ENCODE measurements at places on chromosomes 11 and 22.

DNA sequence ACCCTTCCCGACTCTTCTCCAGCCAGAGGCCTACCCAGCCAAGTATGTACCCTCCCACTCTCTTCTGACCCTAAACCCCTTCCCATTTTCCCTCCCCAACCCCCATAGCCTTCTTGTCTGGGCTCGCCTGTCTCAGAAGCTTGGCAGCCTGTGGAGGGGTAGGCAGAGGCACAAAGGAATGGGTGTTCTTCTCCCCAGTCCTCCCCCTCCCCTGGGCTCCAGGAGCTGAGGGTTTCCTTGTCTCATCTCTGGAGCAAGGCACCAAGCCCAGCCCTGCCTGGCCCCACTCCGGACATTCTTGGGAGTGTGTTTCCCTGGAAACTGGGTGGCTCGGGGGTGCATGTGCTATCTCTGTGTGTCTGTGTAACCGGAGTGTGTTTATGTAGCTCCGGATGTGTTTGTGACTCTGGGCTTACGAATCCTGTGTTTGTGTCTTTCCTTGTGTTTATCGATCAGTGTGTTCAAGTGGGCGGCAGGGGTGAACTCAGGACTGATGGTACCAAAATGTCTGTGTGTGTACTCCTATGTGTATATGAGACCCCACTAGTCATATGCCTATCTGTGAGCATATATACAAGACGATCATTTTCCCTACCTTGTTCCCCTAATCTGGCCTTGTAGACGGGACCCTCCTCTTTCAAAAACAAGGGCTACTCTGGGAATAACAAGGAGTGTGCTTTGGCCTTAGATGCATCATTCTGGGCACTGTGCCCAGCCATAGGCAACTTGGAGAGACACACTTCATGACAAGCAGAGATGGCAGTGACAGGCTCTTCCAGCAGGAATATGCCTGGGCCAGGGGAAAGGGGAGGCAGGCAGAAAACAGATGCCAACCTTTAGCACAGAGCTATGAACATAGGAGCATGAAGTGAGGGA, 10.9 kb downstream of the PHLDB1 start:
- DNase-seq, result no peak

- DNase-seq, result no peak
Observed at GRCh38 chr11:37558619-37559210, 960.7 kb upstream of the RAG2 start.

DNA sequence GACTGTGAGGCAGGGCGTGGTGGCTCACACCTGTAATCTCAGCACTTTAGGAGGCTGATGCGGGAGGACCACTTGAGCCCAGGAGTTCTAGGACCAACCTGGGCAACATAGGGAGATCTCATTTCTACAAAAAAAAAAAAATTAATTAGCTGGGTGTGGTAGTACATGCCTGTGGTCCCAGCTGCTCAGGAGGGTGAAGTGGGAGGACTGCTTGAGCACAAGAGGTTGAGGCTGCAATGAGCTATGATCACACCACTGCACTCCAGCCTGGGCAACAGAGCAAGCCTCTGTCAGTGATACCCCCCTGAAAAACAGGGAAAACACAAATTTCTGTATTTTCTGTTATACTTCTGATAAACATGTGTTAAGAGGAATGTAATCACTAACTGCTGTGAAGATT, 57.8 kb upstream of the ARHGAP32 start:
- no peak for DNase-seq

GRCh38 chr11:119092880-119093842, 8.5 kb downstream of the HMBS start:
- DNase-seq, result no peak

DNA sequence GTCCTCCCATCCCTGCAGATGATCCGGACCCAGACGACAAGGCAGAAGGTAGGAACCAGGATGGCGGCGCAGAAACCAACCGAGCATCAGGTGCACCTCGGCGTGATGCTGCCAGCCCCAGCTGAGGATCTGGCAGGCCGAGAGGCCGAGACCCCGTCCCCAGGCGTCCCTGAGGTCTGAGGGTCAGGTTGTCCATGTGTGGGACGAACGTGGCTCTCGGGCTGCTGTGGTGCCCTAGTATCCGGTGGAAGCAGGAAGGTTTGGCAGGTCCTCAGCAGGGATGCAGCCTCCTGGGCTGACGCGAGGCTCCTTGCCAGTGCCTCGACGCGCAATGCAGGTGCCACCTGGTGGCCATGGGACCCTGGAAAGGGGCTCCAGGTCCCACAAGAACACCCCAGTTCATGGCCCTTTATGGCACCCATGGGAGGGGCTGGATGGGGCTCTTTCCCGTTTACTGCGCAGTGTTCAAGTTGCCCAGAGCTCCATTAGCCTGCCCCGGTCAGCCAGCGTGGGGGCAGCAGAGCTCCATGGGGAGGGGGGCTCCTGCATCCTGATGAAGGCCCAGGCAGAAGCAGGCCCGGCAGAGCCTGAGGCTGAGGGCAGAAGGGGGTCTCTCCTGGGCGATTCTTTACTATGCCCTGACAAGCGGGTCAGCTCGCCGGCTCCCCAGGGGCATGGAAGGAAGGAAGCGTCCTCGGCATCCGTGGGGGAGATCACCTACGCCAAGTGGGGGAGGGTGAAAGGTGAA, 129.9 kb downstream of the CTTN start:
- DNase-seq, result no peak

GRCh38 chr11:68934666-68935065, 31.0 kb downstream of the IGHMBP2 start:
- DNase-seq, result no peak

Measured in stimulated activated CD4-positive, alpha-beta T cell treated with anti-CD3 and anti-CD28 coated beads, Interleukin-4, amount 100 ng/mL, for 48 hours (primary cell).